Fibroblast of skin of right biceps (primary cell): ENCODE measurements at places on chromosomes 2 and 18.

DNA sequence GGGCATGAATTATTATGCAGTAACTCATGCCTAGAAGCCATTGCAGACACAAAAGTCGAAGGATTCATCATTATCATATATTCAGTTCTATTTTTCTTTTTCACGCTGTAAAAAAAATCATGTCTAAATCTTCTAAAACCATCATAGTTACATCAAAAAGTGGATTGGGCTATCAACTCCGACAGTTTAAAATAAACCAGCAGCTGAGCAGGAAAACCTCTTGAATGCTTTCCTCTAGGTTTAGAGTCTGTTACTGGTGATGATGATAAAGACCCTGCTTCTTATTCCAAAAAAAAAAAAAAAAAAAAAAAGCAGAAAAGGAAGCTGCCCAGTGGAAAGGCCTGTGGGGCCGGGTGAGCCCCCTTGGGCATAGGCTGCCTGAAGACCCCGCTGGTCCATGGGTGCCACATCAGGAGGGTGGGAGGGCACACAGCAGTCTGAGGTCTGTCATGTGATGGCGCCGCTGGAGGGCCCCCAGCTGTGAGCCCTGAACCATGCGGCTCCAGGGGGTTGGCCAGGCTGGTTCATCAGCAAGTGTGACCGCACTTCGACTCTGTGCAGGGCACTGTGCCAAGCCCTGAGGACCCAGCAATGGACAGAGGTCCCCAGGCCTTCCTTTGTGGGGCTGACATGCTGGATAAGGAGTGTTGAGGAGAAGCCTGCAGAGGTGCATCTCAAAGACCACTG, 199.6 kb downstream of the EIPR1 start:
- no peak for DNase-seq

GRCh38 chr2:38534746-38535403, 67.9 kb downstream of the HNRNPLL start:
- DNase-seq: no peak

- peak; percentile 75 for DNase-seq
These were observed 11.5 kb upstream of the EIF2AK3 start for GRCh38 chr2:88638743-88639142.

GRCh38 chr2:84038866-84039265, 420.2 kb downstream of the SUCLG1 start:
- DNase-seq: peak; percentile 12

GRCh38 chr2:173298536-173299097, 56.1 kb upstream of the CDCA7 start:
- no peak for DNase-seq

GRCh38 chr2:124450481-124450880, 425.4 kb downstream of the CNTNAP5 start:
- DNase-seq: no peak

- DNase-seq: no peak
These were observed 103.5 kb downstream of the UPP2 start for GRCh38 chr2:158205215-158205614.

DNA sequence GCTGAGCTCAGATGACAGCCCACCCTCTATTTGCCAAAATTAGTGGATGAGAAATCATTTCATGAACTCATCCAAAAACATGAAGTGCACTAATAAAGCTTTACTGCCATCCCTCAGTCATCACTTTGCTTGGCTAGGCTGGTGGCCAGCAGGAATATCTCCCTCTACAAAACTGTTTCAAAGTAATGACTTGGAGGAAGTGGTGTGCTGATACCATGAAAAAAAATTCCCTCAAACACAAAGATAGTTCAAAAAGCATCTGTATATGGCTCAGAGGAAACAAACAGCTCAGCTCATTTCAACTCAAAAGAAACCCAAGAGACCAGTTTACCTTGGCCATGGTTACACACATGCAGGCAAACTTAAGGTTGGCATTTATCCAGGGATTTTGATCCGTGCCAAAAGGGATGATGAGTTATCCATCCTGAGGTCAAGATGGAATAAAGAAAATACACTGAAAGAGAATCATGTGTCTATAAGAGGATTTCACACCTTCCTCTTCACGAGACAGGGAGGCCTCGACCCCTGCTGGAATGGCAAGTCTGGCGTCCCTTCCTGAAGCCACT, 18.4 kb upstream of the WIPF1 start:
- DNase-seq: peak; percentile 86

- no peak for DNase-seq
These were observed 18.0 kb downstream of the PARD6G start for GRCh38 chr18:80229363-80229762.

GRCh38 chr2:199916980-199917379, 5.9 kb downstream of the C2orf69 start:
- DNase-seq: no peak

DNA sequence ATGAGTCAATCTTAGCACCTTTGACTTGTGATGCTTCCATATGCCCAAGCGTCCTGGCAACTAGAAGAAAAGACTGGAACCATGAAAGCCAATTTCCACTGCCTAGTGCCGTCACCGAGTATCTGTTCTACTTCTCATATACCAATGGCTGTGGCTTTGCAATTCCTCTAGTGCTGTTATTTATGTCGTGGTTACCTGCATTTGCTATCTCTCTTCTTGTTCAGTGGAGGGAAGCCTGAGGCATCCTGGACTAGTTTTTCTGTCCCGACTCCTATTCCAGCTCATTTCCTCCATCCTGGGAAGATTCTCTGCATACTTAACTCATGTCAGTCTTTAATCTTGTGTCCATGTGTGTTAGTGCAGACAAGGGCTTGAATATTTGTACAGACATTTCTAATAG, 117.9 kb downstream of the FEZ2 start:
- DNase-seq: peak; percentile 40

DNA sequence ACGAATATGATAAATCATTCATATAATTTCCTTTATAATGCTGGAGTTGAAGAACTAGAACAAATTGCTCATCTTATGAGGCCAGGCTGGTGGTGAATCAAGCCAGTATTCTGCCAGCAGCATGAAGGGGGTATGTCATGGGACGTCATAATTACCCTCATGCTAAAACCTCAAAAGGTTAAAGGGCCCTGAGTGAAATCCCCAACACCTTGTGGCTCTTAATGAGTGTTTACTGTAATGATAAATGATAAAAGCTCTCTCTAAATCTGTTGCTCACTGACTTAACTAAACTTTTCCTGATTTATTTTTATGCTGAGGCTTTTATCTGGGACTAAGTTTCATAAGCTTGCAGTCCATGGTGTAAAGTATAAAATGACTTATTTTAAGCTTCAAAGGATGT, 18.3 kb upstream of the NEDD4L start:
- no peak for DNase-seq

DNA sequence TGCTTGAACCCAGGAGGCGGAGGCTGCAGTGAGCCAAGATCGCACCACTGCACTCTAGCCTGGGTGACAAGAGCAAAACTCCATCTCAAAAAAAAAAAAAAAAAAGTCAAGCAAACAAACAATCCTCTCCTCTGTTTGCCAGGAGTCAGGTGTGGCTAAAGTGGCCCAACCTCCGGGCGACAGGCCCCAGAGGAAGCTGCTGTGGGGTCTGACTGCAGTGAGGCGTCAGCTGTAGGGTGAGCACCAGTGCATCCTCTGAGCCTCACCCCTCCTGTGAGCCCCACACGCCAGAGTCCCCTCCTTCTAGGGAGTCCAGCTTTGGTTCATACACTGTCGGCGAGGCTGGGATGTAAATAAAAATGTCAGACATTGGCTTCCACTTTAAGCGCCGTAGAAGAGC, 76.5 kb upstream of the HS6ST1 start:
- DNase-seq: no peak

DNA sequence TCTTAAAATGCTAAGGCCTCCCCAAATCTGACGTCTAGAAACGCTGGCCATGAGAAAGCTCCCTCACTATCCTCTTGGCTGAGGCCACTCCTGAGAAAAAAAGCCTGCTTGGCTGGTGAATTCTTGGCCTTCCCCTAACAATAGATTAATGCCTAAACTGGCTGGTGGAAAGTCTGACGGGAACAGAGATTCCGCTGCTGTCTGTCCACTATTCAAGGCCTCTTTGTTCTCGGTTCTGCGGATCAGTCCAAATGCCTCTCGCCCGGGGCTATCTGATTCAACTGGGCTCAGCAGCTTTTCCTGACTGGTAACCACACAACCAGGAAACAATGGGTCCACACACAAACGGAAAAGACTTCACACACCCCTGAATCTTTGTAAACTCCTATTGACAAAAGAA, 27.2 kb downstream of the PXDN start:
- no peak for DNase-seq

- DNase-seq: no peak
These were observed 80.5 kb upstream of the SIX2 start for GRCh38 chr2:45089554-45090261.

DNA sequence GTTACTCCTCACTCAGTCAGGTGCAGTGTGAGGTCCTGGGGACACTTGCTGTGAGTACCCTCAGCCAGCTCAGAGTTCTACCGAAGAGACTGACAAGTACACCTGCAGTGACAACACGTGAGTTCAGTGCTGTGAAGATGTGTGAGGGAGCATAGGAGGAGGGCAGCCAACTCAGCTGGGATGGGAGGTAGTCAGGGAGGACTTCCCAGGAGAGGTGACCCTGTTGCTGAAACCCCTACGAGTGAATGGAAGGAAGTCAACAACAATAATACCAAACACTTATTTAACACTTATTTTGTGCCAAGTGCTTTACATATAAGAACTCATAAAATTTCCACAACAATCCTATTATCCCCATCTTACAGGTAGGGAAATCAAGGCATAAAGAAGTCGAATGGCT, 10.2 kb downstream of the TMEM177 start:
- no peak for DNase-seq

DNA sequence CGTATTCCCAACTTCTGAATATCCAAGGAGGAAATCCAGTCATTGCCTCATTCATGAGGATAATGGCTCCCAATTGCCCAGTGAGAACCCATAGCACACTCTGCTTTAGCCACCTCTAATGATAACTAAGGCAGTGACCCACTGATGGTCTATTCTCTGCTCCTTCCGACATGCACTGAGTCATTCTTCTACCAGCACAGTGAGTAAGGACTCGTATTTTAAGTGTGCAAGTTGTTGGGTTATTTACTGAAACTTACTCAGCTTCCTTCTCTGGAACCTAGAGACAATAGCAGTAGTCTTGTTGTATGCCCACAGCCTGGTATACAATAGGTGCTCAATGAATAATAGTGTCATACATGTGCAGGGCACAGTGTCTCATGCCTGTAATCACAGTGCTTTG, 81.1 kb upstream of the ZNF397 start:
- no peak for DNase-seq

DNA sequence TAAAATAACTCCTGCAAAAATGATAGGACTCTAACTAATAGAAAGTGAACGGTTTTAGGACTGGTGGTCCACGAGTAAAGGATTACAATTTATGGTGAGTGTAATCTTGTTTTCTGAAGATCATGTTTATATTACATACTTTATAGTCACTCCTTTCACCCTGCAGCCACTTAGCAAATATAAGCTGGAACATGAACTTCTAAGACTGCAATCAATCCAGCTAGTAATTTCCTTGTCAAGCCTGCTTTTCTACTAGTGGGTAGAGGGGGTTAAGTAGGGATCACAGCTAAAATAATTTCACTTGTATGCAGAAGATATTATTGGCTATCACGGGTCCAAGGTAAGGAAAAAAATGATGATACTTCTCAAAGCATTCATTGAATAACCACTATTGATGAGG, 125.5 kb upstream of the NETO1 start:
- DNase-seq: no peak

GRCh38 chr2:109129356-109129920, 433 bp downstream of the SH3RF3 start:
- DNase-seq: peak; percentile 31

GRCh38 chr18:11283479-11284161, 134.3 kb upstream of the PIEZO2 start:
- DNase-seq: no peak

GRCh38 chr2:138335036-138335435, 166.5 kb upstream of the SPOPL start:
- DNase-seq: peak; percentile 8

DNA sequence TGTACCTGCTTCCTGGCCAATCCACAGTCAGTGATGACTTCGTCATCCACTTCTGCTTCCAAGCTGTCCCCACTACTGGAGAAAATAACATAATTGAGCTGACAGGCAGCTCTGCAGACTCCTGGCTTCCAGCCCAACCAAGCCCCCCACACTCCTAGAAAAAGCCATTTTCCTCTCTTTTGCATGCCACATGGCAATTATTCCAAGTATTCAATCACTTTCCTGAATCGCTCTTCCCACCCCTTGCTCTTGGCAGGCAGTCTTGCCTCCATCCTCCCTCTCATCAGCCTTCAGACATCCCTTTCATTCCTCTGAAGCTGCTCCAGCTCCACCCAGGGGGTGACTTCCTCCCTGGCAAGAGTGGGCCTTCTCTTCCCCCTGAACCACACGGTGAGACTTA, 14.3 kb upstream of the ST8SIA5 start:
- DNase-seq: peak; percentile 38

- DNase-seq: no peak
These were observed 28.6 kb downstream of the ITM2C start for GRCh38 chr2:230893338-230893737.

- peak; percentile 82 for DNase-seq
These were observed 33.6 kb downstream of the GCG start for GRCh38 chr2:162118166-162119031.
